ENCODE measurements at places on chromosomes 12 and 14.

DNA sequence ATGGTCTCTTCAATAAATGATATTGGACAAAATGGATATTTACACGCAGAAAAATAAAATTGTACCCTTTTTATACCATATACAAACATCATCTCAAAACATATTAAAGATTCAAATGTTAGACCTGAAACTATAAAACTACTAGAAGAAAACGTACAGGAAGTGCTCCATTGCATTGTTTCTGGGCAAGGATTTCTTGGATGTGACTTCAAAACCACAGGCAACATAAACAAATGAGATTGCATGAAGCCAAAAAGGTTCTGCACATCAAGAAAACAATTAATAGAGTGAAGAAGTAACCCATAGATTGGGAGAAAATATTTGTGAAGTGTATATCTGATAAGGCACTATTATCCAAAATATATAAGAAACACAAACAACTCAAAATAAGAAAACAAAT lies 812.4 kb downstream of the NRXN3 start:
- no peak overlapping the region for H3K27ac ChIP-seq
- DNase-seq = peak; percentile 47
- H3K4me1 ChIP-seq = no peaks in the 10 kb centered on the region
- H3K27me3 ChIP-seq = no peaks in the 10 kb centered on the region

DNA sequence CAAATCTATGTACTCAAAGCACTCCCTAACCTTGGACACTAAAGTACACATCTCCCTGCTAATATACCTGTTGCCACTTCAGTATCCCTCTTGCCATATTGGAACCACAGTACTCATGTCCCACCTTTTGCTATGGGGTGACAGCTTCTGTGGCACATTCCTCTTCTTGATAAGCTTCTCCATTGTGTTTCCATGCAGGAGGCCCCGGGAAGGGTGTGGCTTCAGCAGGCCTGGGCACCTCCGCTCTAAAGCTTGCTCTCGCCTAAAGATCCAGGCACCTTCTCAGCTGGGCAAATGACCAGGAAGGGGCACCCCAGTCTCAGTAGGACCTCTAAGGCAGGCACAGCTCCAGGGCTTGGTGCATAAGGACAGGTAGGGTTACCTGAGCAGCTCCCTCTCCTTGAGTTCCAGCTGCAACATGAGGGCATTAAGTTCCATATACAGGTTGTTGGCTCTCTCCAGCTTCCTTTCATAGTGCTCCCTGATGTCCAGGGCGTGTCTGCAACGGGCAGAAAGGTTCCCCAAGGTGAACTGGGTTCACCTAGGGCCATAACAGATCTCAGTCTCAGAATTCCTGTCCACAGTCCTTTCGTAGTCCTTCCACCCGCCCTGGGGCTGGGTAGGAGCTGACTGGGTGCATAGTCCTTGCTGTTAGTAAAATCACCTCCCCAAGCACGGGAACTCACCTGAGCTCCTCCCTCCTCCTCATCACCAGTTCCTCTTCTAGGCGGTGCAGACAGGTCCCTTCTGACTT lies 15.9 kb downstream of the MAP3K12 start:
- no peak overlapping the region for H3K4me3 ChIP-seq
- H3K4me1 ChIP-seq = peaks cover 11% of the 10 kb centered on the region
- no peaks in the 10 kb centered on the region for H3K27me3 ChIP-seq
- H3K27ac ChIP-seq = no peak overlapping the region
- DNase-seq = no peak
- H3K36me3 ChIP-seq = peaks cover 80% of the 10 kb centered on the region

DNA sequence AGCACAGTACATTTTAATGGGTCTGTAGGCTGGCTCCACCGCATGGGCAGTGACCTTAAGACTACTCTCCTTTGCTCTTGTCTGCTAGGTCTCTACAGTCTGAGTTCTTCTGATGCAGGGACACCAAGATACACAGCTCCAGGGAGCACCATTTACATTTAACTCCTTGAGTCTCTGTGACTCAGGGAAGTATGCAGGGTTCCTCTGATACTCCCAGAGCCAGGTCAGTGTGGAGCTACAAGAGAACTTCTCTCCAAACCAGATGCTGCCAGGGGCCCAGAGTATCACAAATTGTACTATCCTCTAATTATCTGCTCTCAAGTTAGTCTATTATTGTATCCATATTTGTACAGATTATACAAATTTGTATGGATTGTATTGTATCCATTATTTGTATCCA lies 15.2 kb downstream of the ZFP36L1 start:
- H3K36me3 ChIP-seq = no peaks in the 10 kb centered on the region
- peaks cover 26% of the 10 kb centered on the region for H3K4me1 ChIP-seq
- no peaks in the 10 kb centered on the region for H3K27me3 ChIP-seq
- no peak for DNase-seq
- H3K27ac ChIP-seq = no peak overlapping the region

GRCh38 chr14:21937996-21938395 lies 264.4 kb upstream of the OR4E1 start:
- H3K4me3 ChIP-seq = no peak overlapping the region
- no peaks in the 10 kb centered on the region for H3K27me3 ChIP-seq
- no peaks in the 10 kb centered on the region for H3K4me1 ChIP-seq
- no peaks in the 10 kb centered on the region for H3K36me3 ChIP-seq
- DNase-seq = no peak

DNA sequence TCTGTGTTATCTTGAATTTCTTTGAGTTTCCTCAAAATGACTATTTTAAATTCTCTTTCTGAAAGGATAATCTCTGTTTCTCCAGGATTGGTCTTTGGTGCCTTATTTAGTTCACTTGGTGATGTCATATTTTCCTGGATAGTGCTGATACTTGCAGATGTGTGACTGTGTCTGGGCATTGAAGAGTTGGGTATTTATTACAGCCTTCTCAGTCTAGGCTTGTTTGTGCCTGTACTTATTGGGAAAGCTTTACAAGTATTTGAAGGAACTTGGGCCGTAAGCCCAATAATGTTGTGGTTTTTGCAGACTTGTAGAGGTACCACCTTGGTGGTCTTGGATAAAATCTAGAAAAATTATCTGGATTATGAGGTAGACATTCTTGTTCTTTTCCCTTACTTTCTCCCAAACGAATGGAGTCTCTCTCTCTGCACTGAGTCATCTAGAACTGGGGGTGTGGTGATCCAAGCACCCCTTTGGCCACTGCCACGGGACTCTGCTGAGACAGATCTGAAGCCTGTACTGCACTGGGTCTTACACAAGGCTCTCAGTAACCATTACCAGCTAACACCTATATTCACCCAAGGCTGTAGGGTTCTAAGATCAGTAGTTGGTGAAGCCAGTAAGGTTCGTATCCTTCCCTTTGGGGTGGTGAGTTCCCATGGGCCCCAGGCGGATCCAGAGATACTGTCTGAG lies 703.7 kb upstream of the MGAT4C start:
- no peaks in the 10 kb centered on the region for H3K36me3 ChIP-seq
- H3K4me1 ChIP-seq = no peaks in the 10 kb centered on the region
- no peak for DNase-seq
- H3K27ac ChIP-seq = no peak overlapping the region

GRCh38 chr14:88017535-88017934 lies 12.6 kb downstream of the GPR65 start:
- DNase-seq = no peak
- no peak overlapping the region for H3K27ac ChIP-seq
- H3K36me3 ChIP-seq = no peaks in the 10 kb centered on the region
- no peaks in the 10 kb centered on the region for H3K27me3 ChIP-seq
- H3K4me1 ChIP-seq = no peaks in the 10 kb centered on the region

- no peak overlapping the region for H3K4me3 ChIP-seq
- peaks cover 32% of the 10 kb centered on the region for H3K4me1 ChIP-seq
- H3K27me3 ChIP-seq = no peaks in the 10 kb centered on the region
- H3K27ac ChIP-seq = peak overlapping the region; percentile 94
- DNase-seq = peak; percentile 65
Observed at GRCh38 chr12:53096089-53096741, 1.3 kb upstream of the IGFBP6 start.

GRCh38 chr14:71094722-71095121 lies 187.5 kb downstream of the PCNX1 start:
- no peaks in the 10 kb centered on the region for H3K27me3 ChIP-seq
- H3K4me1 ChIP-seq = no peaks in the 10 kb centered on the region
- DNase-seq = no peak

DNA sequence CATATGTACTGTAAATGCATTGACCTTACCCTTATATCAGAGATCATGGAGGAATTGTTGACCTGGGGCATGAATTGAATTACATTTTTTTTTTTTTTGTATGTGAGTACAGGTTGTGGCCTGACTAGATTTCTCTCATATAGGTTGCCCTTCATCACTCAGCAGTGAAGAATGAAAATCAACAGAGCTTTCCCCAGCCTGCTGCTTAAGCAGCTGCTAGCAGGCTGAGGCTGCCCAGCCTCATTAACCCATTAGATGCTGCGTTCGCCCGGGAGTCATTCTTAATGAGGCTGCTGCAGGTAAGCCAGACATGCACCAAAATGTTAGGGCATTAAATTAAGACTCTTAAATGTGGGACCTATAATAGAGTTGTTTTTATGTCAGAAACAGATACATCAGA lies 236.0 kb downstream of the ETNK1 start:
- no peak overlapping the region for H3K4me3 ChIP-seq
- DNase-seq = no peak
- H3K27me3 ChIP-seq = peaks cover 14% of the 10 kb centered on the region
- H3K27ac ChIP-seq = no peak overlapping the region

GRCh38 chr12:67052981-67053380 lies 216.2 kb upstream of the CAND1 start:
- no peak for DNase-seq
- no peak overlapping the region for H3K4me3 ChIP-seq
- H3K27me3 ChIP-seq = no peaks in the 10 kb centered on the region
- no peaks in the 10 kb centered on the region for H3K4me1 ChIP-seq
- no peak overlapping the region for H3K27ac ChIP-seq

- no peak for DNase-seq
- H3K27me3 ChIP-seq = 0 out of 2 replicates have a peak, but pooled peaks cover 4% of the 10 kb centered on the region
- no peak overlapping the region for H3K27ac ChIP-seq
- H3K36me3 ChIP-seq = no peaks in the 10 kb centered on the region
Observed at GRCh38 chr12:6632026-6632983, 3.5 kb downstream of the LPAR5 start.

DNA sequence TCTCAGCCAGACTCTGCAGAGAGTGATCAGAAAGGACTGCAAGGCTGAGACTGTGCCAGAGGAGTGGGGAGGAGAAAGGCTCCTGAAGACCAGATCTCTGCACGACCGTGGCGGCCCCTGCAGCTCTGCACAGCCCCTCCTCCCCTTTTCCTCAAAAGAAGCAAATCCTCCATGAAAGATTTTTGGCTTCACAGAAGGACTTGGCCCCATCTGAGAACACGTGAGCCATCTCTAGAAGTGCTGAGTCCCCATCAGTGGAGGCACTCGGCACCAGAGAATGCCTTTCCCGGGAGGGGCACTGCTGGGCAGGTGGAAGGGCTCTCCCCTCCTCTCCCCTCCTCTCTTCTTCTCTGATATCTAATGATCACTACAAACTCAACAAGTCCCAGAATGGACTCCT lies 6.8 kb downstream of the FIGNL2 start:
- DNase-seq = no peak

DNA sequence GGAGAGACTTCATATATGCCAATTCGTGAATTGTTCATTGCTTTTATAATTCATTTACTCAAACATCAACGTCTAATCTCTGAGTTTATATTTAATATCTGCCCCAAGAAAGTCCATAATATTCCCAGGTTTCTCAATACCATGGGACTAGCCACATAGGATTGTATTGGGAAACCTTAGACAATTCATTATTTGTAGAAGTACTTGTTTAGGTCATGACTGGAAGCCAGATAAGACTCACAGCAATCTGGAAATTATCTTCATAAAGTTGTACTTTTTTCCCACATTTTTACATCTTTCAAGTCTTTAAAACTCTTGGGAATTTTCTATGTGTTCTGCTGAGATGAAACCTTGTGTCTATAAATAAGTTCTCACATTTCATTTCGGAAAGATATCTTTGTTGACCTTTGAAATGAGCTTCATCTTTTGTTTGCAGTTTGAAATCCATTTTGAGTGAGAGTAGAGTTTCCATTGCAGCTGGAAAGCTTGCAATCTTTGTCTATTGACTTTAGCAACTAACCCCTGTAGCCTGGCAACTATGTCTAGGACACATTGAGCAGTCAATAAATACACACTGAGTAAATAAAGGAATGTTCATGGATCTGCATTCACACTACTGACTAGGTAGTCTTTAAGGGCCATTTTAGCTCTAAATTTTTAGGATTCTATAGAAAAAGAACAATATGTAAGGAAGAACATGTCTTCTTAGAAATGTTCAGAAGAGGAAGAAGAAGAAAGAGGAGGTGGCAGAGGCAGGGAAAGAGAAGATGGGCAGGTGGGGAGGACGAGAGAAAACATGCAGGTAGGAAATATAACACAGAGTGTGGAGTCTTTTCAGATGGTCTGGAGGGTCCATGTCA lies 154.4 kb downstream of the LRIG3 start:
- H3K27me3 ChIP-seq = no peaks in the 10 kb centered on the region
- peak overlapping the region; percentile 87 for H3K27ac ChIP-seq
- no peaks in the 10 kb centered on the region for H3K36me3 ChIP-seq
- peaks cover 9% of the 10 kb centered on the region for H3K4me1 ChIP-seq
- H3K4me3 ChIP-seq = no peak overlapping the region

DNA sequence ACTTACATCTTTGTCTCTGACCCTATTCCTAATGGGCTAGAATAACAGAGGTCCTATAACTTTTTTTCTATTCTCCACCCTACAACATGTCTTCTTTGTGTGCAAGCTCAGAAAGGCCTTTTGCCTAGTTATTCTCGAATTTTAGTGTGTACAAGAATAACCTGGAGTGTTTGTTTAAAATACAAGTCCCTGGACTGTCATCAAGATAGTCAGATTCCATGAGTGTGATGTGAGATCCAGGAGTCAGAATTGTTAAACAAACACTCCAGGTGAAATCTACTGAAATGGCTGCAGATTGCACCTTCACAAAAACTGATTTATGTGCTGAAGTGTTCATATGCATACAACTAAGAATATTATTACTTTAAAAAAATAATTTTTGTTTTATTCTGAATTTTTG lies 114.4 kb upstream of the DIO2 start:
- no peaks in the 10 kb centered on the region for H3K27me3 ChIP-seq
- DNase-seq = no peak
- no peak overlapping the region for H3K27ac ChIP-seq
- H3K4me3 ChIP-seq = no peak overlapping the region

DNA sequence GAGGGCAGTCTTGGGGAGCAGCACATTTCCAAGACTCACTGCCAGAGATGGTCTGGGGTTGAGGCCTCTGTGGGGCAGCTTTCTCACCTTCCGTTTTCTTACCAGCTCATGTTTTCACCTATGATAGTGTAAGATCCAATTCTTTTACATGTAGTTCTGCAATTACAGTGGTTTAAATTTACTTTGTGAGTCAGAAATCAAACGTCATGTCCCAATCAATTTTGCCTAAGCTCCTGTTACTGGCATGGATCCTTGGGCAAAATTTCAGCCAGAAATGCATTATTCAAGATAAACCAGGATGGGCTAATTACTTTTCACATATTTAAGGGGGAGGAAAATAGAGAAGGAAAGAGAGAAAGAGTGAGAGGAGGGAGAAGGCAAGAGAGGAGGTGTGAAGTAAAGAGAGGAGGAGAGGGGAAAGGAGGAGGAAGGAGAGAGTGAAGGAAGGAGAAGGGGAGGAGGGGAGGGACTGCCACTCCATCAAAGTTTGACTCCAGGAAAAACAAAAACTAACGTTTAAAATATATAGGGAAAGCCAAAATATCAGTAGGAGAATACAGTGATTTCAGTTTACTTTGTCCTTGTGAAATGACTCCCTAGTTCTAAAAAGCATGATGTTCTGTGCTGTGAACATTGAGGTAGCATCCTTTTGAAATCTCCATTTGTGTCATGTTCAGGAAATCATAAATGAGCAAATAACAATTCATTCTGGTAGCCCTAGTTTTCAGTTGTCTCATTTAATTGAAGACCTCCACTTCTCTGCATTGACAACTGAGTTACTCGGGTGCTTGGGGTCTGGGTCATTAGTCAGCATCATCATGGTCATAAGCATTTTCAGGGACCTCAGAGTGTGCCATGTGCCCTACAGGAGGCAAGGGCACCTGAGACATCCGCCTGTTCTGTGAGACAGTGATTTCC lies 3.0 kb downstream of the BMAL2 start:
- H3K4me3 ChIP-seq = no peak overlapping the region
- no peak overlapping the region for H3K27ac ChIP-seq
- H3K4me1 ChIP-seq = peaks cover 15% of the 10 kb centered on the region

Data from IMR-90 (cell line).